GM19239 (cell line): ENCODE measurements at places on chromosomes 12 and 14.

GRCh38 chr14:72478471-72478893 lies 415.4 kb downstream of the DPF3 start:
- no peak for DNase-seq

DNA sequence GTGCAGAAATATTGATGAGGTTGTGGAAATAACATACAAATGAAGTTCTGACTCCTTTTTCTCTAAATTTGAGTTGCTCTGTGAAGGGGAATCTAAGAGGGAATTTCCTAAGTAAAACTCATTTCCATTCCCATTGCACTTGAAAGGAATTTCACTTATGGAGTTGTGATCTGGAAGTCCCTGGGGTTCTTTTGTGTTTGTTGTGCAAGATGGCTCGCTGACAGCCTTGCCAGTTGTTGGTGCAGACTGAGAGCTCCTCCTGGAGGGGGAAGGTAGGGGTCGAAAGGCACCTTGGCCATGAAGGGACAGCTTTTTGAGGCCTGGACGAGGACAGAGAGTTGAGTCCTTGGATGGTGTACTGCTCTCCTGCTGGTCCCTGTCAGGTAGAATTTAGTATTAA lies 72.0 kb downstream of the C12orf56 start:
- no peak for DNase-seq

DNA sequence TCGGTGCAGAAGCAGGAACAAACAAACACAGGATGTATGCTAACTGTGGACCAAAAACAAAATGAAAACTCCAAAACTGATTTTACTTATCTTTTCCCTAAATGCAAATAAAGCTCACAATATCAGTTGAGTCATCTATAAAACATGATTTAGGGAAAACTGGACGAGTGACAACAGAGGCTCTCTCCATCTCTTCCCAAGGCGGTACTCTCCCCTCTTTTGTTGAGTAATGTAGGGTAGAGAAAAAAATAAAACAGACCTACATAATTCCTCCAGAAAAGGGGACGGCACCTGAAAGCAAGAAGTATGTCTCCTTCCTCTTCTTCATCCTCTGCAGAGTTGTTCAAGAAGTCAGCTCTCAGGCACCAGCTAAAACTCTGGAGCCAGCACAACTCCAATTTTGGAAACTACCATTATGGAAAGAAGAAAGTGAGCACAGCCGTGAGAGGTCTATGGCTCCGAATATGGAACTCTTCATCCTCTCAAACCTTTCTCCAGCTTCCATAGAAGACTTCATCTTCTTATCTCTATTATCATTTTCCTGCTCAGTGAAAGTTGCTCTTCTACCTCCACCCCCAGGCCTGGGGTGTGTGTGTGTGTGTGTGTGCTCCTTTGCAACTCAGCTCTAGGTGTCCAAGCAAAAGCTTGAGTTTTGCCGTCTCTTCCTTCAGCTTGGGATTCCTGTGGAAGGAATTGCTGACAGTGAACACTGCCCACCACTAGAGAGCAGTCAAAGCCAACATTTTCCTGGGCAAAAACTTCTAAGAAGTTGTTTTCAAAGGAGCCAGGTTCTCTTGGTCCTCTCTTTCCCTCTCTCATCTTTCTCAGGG lies 155.4 kb downstream of the DIO2 start:
- DNase-seq, result no peak

DNA sequence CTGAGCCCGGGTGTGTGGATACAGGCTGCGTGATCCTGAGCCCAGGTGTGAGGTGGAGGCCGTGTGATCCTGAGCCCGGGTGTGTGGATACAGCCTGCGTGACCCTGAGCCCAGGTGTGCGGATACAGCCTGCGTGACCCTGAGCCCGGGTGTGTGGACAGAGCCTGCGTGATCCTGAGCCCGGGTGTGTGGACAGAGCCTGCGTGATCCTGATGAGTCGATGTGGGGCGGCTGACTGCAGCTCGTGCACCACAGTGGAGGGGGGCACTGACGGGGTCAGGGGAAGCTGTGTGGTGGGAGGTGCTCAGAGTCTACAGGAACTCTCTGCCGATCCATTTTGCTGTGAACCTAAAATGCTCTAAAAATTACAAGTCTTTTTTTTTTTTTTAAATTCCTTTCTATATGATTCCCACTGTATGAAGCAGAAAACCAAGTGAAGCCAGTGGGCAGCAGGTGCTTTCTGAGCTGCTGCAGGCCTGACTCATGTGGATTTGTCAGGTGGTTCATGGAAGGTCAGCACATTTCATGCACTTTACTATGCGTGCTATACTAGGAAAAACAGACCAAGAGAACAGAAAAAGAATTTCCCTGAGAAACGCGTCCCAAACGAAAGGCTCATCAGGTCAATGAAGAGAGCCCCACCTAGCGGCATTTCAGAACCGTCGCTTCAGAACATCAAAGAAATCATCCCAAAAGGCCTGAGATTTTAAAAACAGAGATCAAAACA lies 19.3 kb downstream of the BRF1 start:
- no peak for DNase-seq

DNA sequence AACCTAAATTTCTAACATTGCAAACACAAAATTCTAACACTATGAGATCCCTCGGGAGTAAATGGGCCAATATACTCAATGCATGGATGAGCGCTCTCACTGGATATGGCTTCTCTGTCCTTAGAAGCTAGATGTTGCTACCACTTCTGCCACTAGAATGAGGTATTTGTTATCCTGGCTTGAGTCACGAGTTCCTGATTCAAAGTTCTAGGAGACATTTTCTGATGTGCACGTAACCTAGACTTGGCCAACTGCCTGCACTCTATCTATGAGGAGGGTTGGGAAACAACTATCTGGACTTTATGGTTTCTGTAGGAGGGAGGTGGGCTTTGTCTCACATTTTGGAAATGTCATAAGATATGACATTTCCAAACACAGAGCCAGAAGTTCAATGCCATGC lies 37.6 kb downstream of the FERMT2 start:
- DNase-seq, result no peak

DNA sequence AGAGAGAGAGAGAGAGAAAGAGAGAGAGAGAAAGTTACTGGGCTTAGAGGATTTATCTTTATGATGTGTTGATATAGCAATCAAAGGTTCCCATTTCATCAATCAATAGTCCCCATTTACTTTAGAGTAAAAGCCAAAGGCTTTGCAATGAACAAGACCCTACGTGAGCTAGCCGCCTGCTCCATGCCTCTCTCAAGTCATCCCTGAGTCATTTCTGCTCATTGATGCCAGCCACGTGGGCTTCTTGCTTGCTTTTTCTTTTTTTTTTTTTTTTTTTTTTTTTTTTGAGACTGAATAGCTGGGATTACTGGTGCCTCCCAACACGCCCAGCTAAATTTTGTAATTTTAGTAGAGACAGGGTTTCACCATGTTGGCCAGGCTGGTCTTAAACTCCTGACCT lies 70.9 kb downstream of the GPR135 start:
- DNase-seq, result no peak

- peak; percentile 46 for DNase-seq
Measured at GRCh38 chr12:102883204-102883799, 33.7 kb downstream of the PAH start.

GRCh38 chr14:92513204-92513965 lies at the start of gene RIN3:
TSS of gene RIN3 (plus strand) at chr14:92513781. CDS start at chr14:92513933, 152 bp downstream.
- DNase-seq, result peak; percentile 87

DNA sequence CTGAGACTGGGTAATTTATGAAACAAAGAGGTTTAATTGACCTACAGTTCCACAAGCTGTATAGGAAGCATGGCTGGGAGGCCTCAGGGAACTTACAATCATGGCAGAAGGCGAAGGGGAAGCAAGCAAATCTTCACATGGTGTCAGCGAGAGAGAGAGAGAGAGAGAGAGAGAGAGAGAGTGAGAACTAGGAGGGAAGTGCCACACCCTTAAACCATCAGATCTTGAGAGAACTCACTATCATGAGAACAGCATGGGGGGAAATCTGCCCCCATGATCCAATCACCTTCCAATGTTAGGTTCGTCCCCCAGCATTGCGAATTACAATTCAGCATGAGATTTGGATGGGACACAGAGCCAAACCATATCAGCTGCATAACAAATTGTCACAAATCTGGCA lies 96.7 kb downstream of the CHST11 start:
- DNase-seq, result no peak

GRCh38 chr12:89260841-89261637 lies 91.3 kb downstream of the DUSP6 start:
- DNase-seq, result no peak

GRCh38 chr12:128753438-128753837 lies 70.3 kb downstream of the SLC15A4 start:
- no peak for DNase-seq

GRCh38 chr12:52630008-52630500 lies 11.7 kb upstream of the KRT73 start:
- DNase-seq, result no peak

DNA sequence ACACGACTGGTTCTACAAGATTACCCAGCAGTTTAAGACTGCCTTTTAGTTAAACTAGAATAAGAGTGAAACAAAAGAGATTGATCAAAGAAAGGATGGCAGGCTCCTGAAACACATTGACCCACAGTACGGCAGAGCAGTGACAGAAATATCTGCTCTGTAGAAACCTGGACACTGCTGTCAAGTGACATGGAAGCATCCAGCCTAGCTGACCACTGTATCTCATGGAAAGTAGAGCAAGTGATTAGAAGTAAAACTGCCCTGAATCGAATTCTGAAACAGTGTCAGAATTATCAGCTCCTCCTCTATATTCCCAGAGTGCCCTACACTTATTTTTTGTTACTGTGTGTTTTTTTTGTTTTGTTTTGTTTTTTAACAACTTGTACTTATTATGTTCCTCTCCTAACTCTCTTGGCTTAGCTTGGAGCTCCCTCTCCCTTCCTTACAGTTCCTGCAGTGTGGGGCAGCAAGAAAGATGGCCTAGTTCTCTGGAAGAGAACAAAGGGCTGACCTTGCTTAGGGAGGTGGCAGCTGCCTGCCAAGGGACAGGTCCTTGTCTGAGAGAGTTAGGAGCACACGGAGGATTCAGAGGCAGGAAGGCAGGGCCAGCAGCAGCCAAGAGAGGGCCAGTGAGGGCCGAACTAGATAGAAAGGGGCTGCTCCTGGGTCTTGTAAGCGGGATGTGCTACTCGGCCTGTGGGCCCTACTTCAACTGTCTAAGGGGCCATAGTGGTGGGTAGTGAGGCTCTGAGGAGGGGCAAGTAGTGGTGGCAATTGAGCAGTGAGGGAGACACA lies 97.2 kb downstream of the PTPRR start:
- DNase-seq, result no peak

DNA sequence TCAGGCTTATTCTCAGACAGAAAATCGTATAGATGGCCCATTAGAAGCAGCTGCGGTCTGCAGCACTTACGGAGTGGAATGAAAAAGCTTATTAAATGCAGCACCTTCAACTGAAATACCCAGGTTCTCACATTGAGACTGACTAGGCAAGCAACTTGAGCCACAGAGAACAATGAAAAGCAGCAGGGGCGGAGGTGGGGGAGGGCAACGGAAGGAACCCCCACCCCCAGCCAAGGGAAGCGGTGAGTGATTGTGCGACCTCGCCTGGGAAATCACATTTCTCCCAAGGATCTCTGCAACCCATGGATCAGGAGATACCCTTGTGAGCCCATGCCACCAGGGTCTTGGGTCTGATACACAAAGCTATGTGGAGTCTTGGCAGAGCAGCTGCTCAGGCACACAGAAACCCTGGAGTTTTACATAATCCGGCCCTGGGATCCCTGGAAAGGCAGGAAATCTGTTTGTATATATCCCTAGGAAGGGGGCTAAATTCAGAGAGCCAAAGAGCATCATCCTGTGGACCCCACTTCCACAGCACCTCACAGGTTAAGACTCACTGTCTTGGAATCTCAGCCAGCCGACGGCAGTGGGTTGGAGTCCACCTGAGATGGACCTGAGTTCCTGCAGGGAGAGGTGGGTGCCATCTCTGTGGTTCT lies 38.1 kb downstream of the PZP start:
- DNase-seq, result no peak

- no peak for DNase-seq
Measured at GRCh38 chr12:11702959-11703358, 53.5 kb downstream of the ETV6 start.

DNA sequence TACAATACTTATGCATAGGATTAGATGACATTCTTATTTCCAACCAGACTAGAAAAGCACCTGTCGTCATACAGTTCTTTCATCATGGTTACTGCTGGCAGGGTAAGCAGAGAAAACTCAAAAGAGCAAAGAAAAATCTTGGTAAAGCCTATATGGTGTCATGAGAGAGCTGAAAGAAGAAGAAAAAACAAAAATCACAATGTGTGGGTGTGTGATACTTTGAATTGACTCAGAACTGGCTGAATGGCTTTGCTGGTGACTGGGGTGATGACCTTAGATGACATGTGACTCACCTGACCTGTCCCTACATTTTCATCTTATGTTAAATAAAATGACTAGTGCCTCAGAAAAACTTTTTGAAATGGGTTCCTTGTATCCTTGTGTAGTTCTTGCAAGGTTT lies 278.1 kb upstream of the LMO3 start:
- peak; percentile 1 for DNase-seq

- no peak for DNase-seq
Measured at GRCh38 chr12:9699269-9699897, 29.9 kb downstream of the CLEC2D start.

GRCh38 chr12:117816-118345 lies 51.3 kb downstream of the IQSEC3 start:
- DNase-seq, result no peak

DNA sequence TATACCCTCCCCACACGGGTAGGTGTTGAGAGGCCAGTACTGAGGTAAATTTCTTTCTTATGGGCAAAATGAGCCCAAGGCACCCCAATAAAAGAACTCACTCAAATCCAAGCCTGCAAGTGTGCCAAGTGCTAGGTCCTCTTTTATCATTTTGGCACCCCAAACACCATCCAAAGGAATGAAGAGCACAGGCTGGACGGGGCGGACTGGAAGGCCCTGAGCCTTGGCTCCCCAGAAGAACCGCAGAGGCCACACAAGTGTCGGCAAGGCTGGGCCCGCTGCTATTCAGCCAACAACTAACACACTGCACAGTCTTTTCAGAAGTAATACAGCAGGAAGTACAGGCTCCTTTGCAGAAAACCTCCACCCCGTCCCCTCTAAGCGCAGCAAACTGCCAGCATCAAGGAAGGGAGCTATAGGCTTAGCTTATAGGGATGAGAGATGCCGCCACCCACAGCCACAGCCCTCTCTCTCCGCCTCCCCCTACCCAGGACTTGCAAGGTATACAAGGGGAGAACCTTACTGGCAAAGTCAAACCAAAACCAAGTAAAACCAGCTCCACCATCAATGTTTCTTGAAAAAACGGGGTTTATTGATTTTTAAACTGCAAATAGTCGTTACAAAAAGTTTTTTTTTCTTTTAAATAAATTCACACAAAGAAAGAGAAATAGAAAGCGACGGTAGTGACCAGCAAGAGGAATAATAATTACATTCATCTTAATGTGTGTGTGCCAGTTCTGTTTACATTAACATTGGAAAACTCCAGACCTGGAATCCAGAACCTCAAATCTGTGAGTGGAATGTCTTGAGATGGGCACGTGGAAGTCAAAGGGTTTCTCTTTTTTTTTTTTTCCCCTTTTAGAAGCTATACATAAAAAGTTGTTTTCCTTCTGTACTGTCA lies 5.5 kb downstream of the ZFP36L1 start:
- no peak for DNase-seq

GRCh38 chr14:103143506-103143905 lies 20.2 kb downstream of the TNFAIP2 start:
- no peak for DNase-seq

- DNase-seq, result no peak
Measured at GRCh38 chr14:100065942-100066574, 836 bp downstream of the EVL start.

- no peak for DNase-seq
Measured at GRCh38 chr12:122413516-122414404, 8.7 kb downstream of the CLIP1 start.
